ENCODE measurements at places on chromosomes 11 and 22. TPM values are rescaled to one million over a fixed set of nuclear protein-coding genes. Genes with fewer than 3 reads are reported as not detected.

Gene RTN4RL2
- total RNA-seq: 1.1 TPM

DNA sequence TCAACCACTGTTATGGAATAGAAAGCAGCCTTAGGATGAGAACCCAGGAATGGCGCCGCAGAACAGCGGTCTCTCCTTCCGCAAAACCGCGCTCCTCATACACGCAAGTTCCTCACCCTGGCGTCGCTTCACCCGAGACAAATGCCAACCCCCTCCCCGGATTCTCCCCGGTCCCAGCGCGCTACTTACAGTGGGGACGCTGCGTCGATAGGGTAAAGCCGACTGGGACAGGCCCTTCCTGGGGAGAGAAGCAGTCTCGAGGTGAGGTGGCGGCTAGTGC is 287 bp downstream of the RPS13 start:
- H3K4me1 ChIP-seq: peaks cover 50% of the 10 kb centered on the region
- H3K4me3 ChIP-seq: peak overlapping the region; percentile 58
- no peaks in the 10 kb centered on the region for H3K27me3 ChIP-seq
- peaks cover 41% of the 10 kb centered on the region for H3K36me3 ChIP-seq
- DNase-seq: no peak
- peak overlapping the region; percentile 88 for H3K27ac ChIP-seq

GRCh38 chr22:28608546-28608945 is 71.1 kb downstream of the TTC28 start:
- H3K4me1 ChIP-seq: no peaks in the 10 kb centered on the region
- no peaks in the 10 kb centered on the region for H3K36me3 ChIP-seq
- H3K4me3 ChIP-seq: no peak overlapping the region
- peak overlapping the region; percentile 15 for H3K27ac ChIP-seq

- no peaks in the 10 kb centered on the region for H3K4me1 ChIP-seq
- no peak overlapping the region for H3K4me3 ChIP-seq
- no peak overlapping the region for H3K27ac ChIP-seq
- no peaks in the 10 kb centered on the region for H3K27me3 ChIP-seq
Observed at GRCh38 chr11:34316347-34317035, 41.3 kb downstream of the ABTB2 start.

- H3K27ac ChIP-seq: no peak overlapping the region
- no peaks in the 10 kb centered on the region for H3K27me3 ChIP-seq
- no peak overlapping the region for H3K4me3 ChIP-seq
- DNase-seq: no peak
Observed at GRCh38 chr11:8313504-8314090, 49.9 kb upstream of the LMO1 start.

DNA sequence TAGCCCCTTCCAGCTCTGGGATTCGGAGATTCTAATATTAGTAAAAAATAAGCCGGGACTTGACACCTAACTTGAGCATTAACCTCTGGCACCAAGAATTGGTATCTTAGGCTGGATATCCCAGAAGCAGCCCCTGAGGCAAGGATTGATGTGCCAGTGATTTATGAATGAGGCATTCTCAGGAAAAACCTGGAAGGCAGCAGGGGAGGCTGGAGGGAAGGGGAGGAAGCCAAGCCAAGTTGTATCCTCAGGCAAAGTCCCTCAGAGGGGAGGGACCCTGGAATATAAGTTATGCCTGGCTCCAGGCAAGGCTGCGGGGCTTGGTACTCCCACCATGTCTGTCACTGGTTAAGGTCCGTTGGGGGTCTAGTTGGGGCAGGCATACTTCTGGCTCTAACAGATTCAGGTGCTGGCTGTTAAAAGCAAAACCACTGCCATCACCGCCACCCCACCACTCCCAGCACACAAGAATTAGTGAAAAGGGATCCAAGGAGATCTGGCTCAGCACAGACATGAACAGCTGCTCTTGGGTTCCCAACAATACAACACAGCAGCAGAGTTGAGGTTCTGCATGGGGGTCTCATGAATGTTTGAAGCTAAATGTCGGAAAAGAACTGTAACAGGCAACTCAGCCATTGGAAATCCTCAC is 29.8 kb downstream of the LMO2 start:
- H3K27ac ChIP-seq: no peak overlapping the region
- H3K27me3 ChIP-seq: no peaks in the 10 kb centered on the region
- DNase-seq: no peak
- H3K4me3 ChIP-seq: no peak overlapping the region
- peaks cover 18% of the 10 kb centered on the region for H3K4me1 ChIP-seq

DNA sequence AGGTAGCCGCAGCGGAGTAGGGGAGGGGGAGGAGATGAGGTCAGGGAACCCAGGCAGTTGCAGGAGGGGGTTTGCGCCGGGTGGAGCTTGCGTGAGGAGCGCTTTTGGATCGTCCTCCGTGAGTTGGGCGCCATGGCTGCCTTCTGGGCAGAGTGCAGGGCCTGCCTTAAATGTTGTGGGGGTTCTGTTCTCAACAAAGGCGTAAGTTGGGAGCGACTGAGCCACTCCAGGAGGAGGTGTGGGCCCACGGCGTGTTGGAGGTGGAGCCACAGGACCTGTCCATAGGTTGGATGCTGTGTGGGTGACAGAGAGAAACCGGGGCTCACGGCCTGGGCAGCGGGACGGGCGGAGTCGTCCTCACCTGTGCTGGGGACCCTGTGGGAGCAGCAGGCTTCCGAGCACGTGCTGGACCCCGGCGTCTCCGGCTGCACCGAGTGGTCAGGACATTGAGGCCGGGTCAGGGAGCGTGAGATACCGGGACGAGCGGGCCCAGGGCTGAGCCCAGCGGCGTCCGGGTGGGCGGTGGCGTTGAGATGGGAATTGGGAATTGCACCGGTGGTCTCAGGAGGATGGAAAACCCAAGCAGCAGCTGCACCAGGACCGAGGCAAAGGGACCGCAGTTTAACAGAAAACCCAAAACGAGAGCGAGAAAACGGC is 977 bp upstream of the PGGHG start:
- no peak for DNase-seq
- peak overlapping the region; percentile 79 for H3K27ac ChIP-seq
- peaks cover 17% of the 10 kb centered on the region for H3K4me1 ChIP-seq

GRCh38 chr11:119194811-119195440 is 9.7 kb downstream of the NHERF4 start:
- H3K27me3 ChIP-seq: no peaks in the 10 kb centered on the region
- no peak overlapping the region for H3K27ac ChIP-seq
- H3K4me1 ChIP-seq: no peaks in the 10 kb centered on the region
- DNase-seq: no peak

- no peak overlapping the region for H3K4me3 ChIP-seq
- no peaks in the 10 kb centered on the region for H3K27me3 ChIP-seq
- H3K27ac ChIP-seq: no peak overlapping the region
- DNase-seq: no peak
- no peaks in the 10 kb centered on the region for H3K36me3 ChIP-seq
Observed at GRCh38 chr11:120391854-120392253, 55.6 kb downstream of the ARHGEF12 start.

DNA sequence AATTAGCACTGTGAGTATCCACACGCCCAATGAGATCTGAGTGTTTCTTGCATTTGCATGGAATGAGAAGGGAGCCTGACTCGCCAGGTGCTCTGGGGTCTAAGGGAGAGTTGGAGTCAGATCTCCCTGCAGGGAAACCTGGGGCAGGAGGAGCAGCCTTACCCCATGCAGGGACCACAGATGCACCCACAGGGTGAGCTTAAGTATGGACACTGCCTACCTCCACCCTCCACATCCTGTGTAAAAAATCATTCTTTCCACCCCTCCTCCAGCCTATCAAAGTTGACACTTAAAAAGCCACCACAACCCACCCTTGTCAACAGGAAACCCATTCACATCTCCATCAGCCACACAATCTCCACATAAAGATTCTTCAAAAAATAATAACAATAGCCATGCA is 67.0 kb upstream of the IGLL5 start:
- no peak overlapping the region for H3K27ac ChIP-seq
- H3K36me3 ChIP-seq: no peaks in the 10 kb centered on the region
- H3K4me3 ChIP-seq: no peak overlapping the region
- DNase-seq: no peak

DNA sequence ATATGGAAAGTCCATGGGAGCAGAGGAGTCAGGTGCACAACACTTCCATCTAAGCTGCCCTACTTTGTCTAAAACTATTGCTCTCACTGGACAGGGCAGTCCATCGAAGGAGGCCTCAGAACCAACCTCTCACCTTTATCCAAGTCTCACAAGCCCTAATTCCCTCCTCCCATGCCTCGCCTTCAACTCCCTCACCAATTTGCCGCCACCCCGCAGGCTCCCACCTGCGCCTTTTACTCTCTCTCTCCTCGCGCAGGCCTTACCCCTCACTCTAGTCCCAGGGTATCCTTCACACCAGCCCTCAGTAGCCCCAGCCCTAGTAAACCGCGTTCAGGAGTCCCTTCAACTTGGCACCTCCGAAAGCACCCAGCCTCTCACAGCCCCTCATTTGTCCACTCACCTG is 451 bp downstream of the FHIP1B start:
- no peaks in the 10 kb centered on the region for H3K36me3 ChIP-seq
- H3K27me3 ChIP-seq: no peaks in the 10 kb centered on the region
- H3K4me1 ChIP-seq: peaks cover 11% of the 10 kb centered on the region
- peak overlapping the region; percentile 87 for H3K4me3 ChIP-seq
- peak overlapping the region; percentile 90 for H3K27ac ChIP-seq

DNA sequence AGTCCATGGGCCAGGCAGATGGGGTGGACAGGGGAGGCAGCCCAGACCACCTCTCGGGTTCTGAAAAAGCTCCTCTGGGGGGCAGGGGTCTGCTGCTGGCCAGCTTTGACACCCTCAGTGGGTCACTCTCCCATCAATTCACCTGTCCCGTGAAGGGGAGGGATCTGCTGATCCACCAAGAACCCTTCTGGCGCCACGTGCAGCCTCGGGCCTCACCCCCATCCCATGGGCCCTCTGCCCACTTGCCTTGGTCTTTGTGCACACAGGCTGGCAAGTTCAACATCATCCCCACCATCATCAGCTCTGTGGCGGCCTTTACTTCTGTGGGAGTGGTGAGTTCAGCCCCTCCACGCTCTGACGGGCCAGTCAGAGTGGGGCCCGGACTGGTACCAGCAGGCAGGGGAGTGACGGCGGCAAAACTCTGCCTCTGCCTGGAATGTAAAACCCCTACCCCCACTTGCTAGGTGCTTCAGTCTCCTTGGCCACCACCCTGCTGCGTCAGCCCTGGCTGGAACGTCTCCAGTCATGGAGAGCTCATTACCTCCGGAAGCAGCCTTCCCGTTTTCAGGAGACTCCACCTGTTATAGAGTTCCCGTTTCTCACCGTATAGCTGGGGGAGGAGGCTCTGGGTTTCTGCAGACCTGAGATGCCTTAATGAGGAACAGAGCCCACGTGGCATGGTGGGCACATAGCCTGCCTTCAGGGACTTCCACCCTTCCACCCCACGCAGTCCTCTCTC is 12.7 kb downstream of the PRG3 start:
- no peaks in the 10 kb centered on the region for H3K27me3 ChIP-seq
- no peaks in the 10 kb centered on the region for H3K36me3 ChIP-seq
- H3K4me3 ChIP-seq: no peak overlapping the region
- H3K4me1 ChIP-seq: no peaks in the 10 kb centered on the region
- no peak for DNase-seq

All from esophagus squamous epithelium (tissue), 5 donors.